H54 (cell line): ENCODE measurements at places on chromosomes 16 and 17.

- peak; percentile 71 for DNase-seq
Observed at GRCh38 chr16:9033125-9033830, 58.2 kb upstream of the HAPSTR1 start.

DNA sequence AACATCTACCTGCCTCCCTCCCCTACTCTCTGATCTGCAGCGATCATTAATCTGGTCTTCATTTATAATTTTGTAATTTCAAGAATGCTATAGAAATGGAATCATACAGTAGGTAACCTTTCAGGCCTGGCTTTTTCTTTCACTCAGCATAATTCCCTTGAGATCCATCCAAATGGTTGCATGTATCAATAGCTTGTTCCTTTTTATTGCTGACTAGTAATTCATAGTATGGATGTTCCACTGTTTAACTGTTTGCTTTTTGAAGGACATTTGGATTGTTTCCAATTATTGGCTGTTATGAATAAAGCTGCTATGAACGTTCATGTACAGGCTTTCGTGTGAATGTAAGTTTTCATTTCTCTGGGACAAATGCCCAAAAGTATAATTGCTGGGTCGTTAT lies 125.2 kb downstream of the USP31 start:
- no peak for DNase-seq

GRCh38 chr17:82835122-82835521 lies 4.7 kb downstream of the ZNF750 start:
- DNase-seq = no peak

GRCh38 chr17:10681866-10682446 lies 15.4 kb downstream of the SCO1 start:
- no peak for DNase-seq

DNA sequence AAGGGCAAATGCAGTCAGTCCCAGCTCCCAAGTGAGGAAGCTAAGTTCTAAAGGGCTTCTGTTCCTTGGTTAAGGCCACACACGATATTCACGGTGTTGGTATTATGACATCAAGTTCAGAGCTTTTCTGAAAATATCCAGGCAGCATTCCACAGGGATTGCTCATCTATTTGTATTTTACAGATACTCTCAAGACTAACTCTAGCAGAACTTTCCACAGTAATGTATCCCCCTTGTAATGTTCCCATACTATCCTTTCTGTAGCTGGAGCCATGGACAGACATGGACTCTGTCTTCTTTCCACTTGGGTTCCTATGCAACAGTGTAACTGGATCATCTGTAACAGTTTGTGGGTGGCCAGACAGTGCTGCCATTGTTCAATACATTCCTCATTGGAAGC lies 13.5 kb downstream of the SDR42E1 start:
- DNase-seq = peak; percentile 35

DNA sequence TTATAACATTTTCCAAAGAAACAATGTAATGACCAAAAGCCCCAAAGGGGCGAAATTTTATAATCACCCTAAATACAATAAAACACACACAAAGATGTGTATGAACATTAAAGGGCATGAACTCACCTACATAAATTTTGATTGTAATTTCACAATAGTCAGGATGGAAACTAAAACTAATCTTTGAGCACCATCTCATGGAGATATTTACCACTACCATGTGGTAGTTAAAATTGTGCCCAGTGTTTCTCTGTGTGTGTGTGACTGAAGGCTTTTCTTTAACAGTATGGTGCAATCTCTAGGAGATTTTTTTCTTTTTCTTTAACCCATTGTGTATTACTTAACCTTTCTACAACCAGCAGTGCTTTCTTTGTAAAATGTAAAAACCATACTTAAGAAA lies 19.7 kb upstream of the MEIOC start:
- peak; percentile 28 for DNase-seq
